ENCODE measurements at places on chromosomes 1 and 21.

DNA sequence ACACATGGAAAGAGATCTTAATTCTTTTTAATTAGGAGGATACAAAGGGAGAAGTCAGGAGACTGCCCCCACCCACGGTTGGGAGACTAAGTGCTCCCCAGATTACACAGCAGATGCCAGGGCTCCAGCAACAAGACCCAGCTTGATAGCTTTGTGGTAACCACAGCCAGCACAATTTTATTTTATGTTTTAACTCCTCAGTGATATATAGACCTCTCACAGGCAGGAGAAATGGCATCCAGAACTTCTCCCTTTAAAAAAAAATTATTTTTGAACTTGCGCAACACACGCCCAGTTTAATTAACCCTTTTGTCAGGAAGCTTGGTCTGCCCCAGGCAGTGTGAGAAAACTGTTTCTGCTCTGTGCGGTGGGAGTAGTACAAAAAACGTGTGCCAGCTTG, 62.6 kb upstream of the ACOT11 start:
- DNase-seq: no peak

GRCh38 chr21:35095859-35096291, 46.8 kb upstream of the RUNX1 start:
- DNase-seq: no peak

DNA sequence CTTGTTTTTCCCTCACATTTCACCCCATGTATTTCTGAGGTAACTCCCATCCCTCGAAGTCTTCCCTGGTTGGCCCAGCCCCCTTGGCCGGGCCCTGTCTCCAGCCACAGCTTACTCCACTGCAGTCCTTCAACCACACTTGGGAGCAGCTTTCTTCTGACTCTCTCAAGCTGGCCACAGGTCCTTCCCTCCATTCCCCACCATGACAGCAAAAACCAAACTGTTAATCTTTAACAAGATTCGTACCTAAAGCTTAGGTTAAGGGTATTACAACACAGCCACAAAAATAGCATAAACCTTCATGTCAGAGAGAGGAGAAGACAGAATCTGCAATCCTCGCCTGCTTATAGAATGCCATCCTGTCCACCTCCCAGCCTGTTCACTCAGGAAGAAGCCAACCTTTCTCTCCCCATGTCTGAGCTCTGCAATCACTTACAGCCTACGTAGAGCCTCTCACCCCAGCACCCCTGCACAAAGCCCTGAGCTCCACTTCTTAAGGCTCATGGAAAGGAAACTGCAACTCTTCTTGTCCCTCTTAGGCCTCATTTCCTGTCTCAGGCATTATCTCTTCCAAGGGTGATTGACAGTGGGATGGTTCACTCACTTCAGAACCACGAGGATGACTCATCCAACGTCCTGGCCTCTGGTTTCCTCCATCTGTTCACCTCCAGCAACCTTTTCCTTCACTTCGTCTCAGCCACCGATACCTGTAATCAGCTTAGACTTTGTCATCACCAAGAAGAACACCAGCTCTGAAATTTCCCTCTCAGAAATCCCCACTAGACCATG, 72.8 kb downstream of the CD2 start:
- no peak for DNase-seq

DNA sequence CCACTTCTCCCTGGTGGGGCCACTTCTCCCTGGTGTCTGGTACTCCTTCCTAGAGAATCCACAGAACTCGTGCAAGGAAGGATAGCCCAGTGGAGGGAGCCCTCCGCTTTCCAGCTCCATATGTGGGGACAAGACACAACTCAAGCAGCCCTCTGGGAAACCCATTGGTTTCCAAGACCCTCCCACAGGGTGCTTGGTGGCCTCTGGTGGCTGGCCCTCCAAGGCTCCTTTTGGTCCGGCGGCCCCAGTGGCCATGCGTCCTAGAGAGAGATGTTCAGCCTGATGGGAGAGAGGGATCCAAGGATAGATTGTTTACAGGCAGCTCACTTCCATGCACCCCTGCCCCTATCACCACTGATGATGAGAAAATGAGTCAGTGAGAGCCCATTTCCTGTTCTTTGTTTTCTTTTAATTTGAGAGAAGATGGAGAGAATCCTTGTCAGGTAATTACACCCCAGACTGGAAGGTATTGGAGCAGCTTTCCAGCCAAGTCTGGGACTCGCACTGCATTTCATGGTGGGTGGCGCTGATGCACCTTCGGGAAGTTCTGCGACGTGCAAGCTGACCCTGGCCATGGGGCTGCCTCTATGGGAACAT, 486.2 kb upstream of the VAMP3 start:
- DNase-seq: no peak

DNA sequence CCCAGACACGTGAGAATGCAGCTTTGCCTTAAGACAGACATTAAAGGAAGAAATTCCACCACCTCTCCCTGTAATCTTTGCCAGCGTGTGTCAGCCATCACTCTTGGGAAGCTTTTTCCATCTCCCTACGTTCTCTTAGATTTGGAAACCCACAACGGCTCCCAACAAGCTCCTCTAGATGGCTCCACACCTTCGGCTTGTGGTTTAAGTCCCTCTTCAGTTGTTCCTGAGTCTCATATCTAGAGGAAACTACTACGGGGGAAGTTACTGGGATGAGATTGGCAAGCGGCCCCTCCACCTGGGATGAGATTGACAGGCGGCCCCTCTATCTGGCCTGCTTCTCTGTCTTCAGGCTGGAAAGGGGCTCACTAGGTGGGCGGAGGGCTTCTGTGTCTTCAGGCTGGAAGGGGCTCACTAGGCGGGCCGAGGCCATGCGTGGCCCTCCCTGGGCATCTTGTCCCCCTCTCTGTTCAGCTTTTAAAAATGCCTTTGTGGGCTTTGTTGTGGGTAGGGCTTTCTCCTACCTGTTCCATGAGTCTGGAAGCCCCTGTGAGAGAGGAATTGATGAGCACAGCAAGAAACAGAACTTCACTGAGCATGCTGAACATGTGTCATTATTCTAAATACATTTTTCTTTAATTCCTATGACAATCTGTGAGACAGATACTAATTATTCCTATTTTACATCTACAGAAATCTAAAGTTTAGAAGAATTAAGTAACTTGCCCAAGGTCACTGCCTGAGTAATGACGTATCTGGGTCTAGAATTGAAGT, 670.5 kb downstream of the KIF26B start:
- no peak for DNase-seq

- no peak for DNase-seq
Measured at GRCh38 chr1:56339786-56340465, 239.4 kb downstream of the PLPP3 start.

DNA sequence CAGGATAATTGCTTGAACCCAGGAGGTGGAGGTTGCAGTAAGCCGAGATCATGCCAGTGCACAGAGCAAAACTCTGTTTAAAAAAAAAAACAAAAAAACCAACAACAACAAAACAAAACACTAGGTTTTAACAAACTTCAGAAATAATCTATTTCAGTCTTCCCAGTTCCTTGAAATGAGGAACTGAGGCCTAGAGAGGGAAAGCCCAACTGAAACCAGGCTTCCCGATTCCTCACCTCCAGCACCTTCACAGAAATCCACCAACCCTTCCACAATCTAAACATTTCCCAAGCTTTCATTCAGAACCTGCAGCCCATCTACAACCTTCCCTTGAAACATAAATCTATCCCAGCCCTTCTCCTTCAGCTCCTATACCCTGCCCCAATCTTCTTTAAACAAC, 612 bp upstream of the CD52 start:
- no peak for DNase-seq

GRCh38 chr21:45818276-45818903, 163.2 kb upstream of the COL6A1 start:
- no peak for DNase-seq

GRCh38 chr1:224217655-224218623, 34.9 kb downstream of the DEGS1 start:
- DNase-seq: no peak

DNA sequence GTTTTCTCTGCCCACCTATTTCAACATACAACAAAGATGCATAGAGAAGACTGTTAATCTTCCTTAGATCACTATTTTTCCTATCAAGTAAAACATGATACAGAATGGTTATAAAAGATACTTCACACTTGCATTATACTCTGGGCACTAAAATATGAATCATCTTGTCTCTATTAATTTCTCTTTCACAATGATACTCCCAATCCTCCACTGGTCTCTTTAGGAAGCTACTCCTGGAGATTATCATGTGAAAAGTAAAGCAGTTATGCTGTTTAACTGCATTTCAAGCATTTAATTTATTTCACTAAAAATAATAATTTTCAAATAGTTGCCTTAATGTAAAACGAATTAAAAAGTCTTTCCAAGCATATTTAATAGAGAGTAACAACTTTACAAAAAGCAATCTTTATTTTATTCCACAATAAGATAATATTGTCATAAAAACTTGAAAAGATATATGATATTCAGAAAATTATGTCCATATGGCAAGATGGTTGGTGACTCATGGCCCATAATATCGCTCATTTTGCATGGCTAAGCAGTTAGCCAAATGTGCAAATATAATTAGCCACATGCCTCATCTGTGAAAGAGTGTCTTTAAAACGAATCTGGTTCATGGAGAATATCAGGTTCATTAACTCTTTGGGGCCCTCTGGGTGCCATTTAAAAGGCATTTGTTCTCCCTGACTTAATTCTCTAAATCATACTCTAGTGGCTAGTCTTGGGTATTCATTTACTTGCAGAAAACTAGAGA, 1569.0 kb upstream of the B3GALT2 start:
- no peak for DNase-seq

- no peak for DNase-seq
Measured at GRCh38 chr1:178465011-178465410, 31.8 kb downstream of the CLEC20A start.

- DNase-seq: no peak
Measured at GRCh38 chr1:54686155-54686554, 29.5 kb upstream of the TTC4 start.

- peak; percentile 19 for DNase-seq
Measured at GRCh38 chr1:175338387-175339135, 146.0 kb upstream of the KIAA0040 start.

DNA sequence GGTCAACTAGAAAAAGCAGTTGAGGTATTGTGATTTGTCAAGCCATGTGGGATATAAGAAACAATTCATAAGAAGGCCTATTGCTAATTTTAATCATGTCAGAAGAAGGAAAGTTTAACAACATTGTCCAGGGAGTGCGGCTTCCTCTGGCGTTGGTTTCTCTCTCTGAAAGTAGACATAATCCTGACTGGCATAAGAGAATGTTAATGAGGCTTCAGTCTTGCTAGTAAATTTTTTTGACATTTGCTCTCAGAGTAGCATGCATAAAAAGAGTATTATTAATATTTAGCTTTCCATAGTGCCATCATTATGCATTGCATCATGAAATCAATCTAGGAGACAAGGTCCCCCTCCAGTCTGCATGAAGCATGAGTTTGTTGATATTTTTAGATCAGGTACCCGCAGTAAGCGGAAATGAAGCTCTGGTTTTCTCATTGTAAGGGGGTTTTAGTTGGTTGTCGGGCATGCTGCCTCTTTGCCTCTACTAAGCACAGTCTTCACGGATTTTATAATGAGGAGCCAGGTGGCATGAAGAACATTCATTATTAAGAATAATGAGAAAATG, 12.8 kb upstream of the PRDM2 start:
- no peak for DNase-seq

DNA sequence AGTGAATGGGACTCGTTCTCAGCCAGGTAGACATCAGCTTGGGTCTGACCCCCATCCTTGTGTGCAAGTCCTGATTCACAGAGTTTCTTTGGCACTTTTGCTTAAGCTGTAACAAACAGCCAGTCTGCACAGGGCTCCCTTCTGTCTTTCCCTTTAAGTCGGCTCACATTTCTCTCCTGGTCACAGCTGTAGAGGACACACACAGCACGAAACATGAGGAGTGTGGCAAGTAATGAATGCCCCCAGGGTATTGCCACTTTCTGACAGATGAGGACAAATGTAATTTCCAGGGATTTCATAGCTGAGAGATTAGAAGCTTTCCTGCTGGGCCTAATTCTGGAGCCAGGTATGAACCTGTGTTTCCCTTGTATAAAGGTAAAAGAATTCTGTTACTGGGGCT, 423.5 kb downstream of the KIF26B start:
- DNase-seq: no peak

- no peak for DNase-seq
Measured at GRCh38 chr1:183164963-183165362, 21.1 kb upstream of the LAMC2 start.

DNA sequence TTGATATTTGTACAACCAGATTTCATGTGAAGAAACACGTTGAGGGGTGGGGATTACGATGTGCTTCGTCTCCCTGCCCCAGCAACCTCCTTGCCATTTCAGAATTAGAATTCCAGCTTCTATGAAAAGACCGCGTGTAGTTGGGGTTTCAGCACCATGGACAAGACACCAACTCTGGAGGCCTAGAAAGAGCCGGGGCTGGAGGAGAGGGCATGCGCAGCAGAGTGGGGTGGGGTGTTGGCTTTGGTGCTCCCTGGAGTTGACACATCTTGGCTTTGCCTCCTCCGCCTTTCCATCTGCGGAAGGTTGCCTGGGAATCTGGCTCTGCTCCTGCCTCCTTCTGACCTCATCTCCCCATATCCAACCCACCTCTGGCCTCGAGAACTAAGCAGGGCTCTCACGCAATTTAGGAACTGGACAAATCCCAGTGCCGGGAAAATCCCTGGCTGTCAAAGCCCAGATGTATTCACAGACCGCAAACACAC, 11.8 kb downstream of the HTR6 start:
- DNase-seq: no peak

GRCh38 chr1:100051893-100052292, 80.8 kb downstream of the SASS6 start:
- DNase-seq: no peak

DNA sequence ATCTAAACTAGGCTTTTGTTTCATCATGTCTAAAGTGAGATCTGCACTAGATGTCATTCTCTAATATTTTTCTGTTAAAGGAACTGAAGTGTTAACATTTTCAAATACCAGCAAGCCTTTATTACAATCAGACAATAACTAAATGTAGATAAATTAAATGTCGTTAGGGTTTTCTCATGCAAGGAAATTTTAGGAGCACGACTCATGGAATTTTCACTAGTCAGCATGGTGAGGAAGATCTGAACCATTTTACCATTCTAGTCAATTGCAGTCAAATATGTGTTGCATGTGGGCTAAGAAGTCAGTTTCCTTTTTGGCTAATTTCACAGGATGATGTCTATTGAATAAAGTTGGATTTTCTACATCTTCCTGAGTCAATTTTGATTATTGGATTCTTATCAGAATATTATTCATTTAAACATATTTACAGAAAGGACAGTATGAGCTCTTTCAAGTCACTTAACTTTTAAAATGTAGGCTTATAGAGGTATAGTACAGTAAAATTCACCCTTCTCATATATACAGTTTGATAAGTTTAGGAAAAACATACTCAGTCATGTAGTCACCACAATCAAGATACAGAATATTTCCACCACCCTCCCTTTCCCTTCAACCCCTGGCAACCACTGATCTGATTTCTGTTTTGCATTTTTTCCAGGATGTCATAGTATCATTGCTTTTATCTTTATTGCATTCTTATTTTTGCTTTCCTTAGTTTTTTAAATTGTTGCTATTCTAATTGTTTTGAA, 9.2 kb downstream of the GCSAML start:
- DNase-seq: no peak

DNA sequence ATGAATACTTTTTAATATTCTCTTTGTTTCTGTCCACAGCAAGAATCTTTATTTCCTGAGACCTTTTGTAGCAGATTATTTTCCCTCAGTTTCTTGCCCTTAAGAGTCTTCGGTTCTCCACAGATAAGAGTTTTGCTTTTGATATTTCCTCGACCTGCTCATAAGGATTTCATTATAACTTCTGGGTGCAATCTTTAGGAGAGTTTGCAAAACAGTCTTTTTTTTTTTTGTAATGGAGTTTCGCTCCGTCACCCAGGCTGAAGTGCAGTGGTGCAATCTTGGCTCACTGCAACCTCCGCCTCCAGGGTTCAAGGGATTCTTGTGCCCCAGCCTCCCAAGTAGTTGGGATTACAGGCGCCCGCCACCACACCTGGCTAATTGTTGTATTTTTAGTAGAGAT, 10.1 kb upstream of the UBE4B start:
- DNase-seq: no peak

All from activated CD8-positive, alpha-beta memory T cell treated with anti-CD3 and anti-CD28 coated beads for 4 hours (primary cell).